Mesenteric fat pad (tissue), 1 donor: ENCODE measurements at places on chromosomes 7 and 10. TPM values are rescaled to one million over a fixed set of nuclear protein-coding genes. Genes with fewer than 3 reads are reported as not detected.

WNT8B gene
- total RNA-seq, result not detected

CFAP46 gene
- not detected for total RNA-seq

SEC61A2 gene
- total RNA-seq, result 3.2 TPM

UROS gene
- 50.6 TPM for total RNA-seq

KCNMA1 gene
- 20.6 TPM for total RNA-seq

SSC4D gene
- 3.7 TPM for total RNA-seq

ABCB4 gene
- total RNA-seq, result 1.3 TPM

CCDC172 gene
- not detected for total RNA-seq

FAM25A gene
- not detected for total RNA-seq

FZD8 gene
- total RNA-seq, result 13.0 TPM

VWDE gene
- total RNA-seq, result not detected

INA gene
- total RNA-seq, result not detected

MMP21 gene
- 0.29 TPM for total RNA-seq

IL15RA gene
- total RNA-seq, result 24.6 TPM

SLC18A3 gene
- total RNA-seq, result not detected

TFR2 gene
- 0.29 TPM for total RNA-seq

PPP1R3C gene
- total RNA-seq, result 3.0 TPM

ITIH5 gene
- total RNA-seq, result 439 TPM

EGFR gene
- total RNA-seq, result 80.9 TPM
